ENCODE measurements at places on chromosomes 6 and 20.

DNA sequence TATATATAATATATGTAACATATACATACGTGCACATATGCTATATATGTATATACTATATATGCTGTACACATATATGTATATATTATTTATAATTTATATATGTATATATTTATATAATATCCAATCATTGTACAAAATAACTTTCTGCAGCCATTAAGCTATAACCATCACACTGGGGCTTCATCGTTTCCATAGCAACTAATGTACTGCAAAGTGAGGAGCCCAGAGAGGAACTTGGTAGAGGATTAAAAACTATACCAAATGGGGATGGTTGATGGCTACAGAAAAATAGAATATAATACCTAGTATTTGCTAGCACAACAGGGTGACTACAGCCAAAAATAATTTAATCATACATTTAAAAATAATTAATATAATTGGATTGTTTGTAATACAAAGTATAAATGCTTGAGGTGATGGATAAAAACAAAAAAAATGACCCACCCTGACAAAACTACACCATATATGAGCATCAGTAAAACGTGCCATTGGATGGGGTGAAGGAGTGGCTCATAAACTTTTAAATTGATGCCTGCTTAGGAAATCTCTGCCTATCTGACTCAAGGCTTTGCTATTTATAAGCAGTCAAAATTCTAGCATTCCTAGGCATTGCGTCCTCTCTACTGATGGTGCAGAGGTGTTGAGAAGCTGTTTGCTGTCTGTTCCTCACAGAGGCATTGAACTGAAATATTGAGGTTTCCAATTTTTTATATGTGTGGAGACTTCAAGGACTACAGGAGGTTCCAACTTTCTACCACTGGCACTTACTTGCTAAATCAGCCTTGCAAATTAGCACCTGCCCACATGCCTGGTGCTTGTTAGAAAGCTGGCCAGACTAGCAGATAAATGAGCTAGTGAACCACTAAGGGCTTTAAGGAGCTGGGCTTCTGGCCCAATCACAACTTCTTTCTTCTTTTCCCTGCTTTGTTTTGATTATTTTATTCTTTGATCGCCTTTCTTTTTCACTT is 190.1 kb downstream of the SCP2D1 start:
- DNase-seq, result no peak

- peak; percentile 78 for DNase-seq
Measured at GRCh38 chr20:59598625-59599310, 5.6 kb upstream of the PHACTR3 start.

GRCh38 chr6:127302728-127303660 is 36.3 kb downstream of the RNF146 start:
- DNase-seq, result peak; percentile 58

DNA sequence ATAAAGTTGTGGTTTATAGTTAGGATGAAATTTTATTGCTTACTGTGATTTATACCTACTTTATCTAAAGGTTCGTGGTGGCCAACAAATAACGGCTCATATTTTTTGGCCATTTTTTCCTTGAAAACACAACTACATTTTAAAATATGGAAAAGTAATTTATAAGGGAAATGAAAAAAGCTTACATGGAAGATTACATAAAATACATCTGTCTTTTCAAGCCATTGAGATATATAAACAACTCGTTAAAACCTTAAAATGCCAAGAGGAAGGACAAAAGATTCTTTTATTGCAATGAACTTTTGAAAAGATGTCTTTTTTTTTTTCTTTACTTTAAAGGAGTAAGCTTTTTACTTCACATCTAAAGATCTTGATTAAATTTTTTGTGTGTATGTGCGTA is 55.4 kb upstream of the EYA4 start:
- no peak for DNase-seq

GRCh38 chr6:141562186-141562811 is 570.4 kb upstream of the GJE1 start:
- DNase-seq, result peak; percentile 11

DNA sequence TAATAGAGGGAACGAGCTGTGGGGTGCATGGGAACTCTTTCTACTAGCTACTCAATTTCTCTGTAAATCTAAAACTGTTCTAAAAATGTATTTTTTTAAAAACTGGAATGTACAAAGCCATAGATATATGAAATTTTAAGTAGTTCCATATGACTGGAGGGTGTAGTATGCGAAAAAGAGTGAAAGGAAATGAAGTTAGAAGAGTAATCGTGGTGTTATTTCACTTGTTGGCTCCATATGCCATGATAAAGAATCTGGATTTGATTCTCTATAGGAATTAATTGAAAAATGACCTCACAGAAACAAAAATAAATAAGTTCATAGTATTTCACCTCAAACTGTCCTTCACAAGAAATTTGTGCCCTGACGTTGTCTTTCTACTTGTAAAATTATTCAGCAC is 500.2 kb downstream of the TENT5A start:
- no peak for DNase-seq
